ENCODE measurements at places on chromosomes 1 and 21. TPM values are rescaled to one million over a fixed set of nuclear protein-coding genes. Genes with fewer than 3 reads are reported as not detected.

Gene CDA
- total RNA-seq: 4.4 TPM

Gene VN1R5
- total RNA-seq: not detected

Gene PLPPR4
- under 0.01 TPM for total RNA-seq

Gene ACTL8
- not detected for total RNA-seq

Gene PRKAA2
- 1.7 TPM for total RNA-seq

Gene CD1E
- not detected for total RNA-seq

Gene NIBAN1
- 2.4 TPM for total RNA-seq

Gene KIF14
- total RNA-seq: 2.1 TPM

Gene TMPRSS15
- not detected for total RNA-seq

Gene OR14A16
- total RNA-seq: not detected

Gene OR2L13
- total RNA-seq: not detected

Gene GPR89A
- 17.5 TPM for total RNA-seq

Gene TPM3
- total RNA-seq: 390 TPM

Gene TNFRSF8
- total RNA-seq: under 0.01 TPM

Gene LAD1
- total RNA-seq: not detected

Gene SEMA6C
- 6.2 TPM for total RNA-seq
